Suppressor macrophage treated with lipopolysaccharide for 4 hours (primary cell): ENCODE measurements at places on chromosomes 11 and 22.

DNA sequence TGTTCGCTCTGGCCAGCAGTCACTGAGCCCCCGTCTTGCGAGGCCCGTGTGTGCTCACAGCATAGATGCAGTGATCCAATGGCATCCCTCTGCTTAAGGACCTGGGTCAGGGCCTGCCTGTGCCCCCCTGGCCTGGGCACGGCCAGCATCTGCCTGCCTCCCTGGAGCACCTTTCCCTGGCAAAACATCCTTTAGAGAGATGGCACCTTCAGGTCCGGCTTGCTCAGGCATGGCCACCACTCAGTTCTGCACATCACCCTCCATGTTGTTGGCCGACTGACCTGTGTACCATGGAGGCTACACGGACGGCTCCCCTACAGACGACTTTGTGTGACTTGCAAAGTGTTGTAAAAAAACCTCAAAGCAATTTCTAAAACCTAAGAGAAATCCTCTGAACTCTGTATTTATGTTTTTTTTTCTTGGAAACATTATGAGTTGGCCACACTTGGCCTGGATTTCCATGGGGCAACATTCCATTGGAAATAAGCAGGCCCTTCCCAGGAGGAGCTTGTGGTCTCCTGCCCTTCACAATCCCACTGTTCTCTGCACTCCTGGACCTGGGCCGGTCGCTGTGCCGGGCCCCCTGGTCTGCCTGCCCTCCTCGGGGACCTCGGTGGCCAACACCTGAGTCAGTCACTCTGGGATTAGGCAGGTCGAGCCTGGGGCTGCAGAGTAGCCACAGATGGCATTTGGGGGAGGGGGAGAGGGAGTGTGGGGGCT is 592.4 kb downstream of the TBC1D22A start:
- DNase-seq, result no peak

DNA sequence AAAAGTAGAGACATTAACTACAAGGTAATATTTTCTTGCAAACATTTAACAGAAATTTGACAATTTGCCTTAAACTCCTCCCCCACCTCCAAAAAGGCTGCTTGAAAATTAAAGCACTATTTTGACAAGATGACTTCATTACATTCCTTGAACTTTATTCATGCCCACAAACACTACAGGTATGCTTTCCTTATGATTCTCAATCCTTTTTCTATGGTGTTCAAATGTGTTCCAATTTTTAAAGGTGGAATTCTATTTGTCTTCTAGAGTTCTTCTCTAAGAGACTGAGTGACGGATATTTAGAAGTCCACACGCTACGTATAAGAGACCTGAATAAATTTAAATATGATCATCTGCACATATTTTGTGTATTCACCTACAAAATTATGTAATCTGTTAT is 69.4 kb downstream of the MRTFA start:
- DNase-seq, result no peak

- DNase-seq, result no peak
Observed at GRCh38 chr11:87394924-87395323, 357.2 kb downstream of the TMEM135 start.

- DNase-seq, result no peak
Observed at GRCh38 chr11:115263799-115264656, 240.2 kb downstream of the CADM1 start.

- no peak for DNase-seq
Observed at GRCh38 chr11:134340354-134340964, 8.7 kb downstream of the GLB1L2 start.

DNA sequence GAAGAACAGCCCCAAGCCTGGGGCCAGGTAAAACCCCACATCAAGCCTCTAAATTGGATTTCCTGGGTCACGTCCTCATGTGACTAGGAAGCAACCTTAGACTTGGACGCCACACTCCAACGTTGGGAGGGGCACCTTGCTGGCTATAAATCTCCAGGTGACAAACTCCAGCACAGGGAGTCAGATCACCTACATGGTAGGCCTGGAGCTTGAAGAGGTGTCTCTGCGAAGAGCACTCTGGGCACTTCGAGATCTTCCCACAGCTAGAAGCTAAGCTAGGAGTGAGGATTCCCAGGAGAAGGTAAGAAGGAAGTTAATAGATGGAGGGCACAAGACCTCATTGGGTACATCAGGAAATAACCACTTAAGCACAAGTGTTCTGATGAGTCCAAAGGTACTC is 77.1 kb upstream of the GNAZ start:
- DNase-seq, result no peak

DNA sequence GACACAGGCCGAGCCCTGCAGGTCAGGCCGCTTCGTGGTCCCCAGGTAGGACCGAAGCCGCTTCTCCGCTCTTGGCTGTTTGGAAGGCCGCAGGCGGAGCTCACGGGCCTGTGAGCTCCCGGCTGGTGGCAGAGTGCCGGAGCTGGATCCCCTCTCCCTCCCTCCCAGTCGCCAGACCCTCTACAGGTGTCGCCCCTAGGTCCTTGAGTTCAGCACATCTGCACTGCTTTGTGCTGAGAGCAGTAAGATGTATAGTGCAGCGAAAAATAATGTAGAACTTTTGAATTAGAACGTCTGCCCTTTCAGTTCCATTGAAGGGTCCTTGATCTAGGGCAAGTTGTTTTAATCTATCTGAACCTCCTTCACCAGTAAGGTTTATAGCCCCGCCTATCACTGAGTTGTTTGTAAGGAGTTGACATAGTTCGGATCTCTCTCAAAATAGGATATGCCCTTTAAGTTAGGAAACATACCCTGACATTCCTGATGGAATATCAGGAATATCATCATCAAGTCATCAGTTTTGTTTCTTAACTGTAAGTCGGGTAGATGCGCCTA is 419 bp downstream of the ANKRD49 start:
- DNase-seq, result peak; percentile 8

- no peak for DNase-seq
Observed at GRCh38 chr11:114297806-114298709, 1.9 kb downstream of the NNMT start.

DNA sequence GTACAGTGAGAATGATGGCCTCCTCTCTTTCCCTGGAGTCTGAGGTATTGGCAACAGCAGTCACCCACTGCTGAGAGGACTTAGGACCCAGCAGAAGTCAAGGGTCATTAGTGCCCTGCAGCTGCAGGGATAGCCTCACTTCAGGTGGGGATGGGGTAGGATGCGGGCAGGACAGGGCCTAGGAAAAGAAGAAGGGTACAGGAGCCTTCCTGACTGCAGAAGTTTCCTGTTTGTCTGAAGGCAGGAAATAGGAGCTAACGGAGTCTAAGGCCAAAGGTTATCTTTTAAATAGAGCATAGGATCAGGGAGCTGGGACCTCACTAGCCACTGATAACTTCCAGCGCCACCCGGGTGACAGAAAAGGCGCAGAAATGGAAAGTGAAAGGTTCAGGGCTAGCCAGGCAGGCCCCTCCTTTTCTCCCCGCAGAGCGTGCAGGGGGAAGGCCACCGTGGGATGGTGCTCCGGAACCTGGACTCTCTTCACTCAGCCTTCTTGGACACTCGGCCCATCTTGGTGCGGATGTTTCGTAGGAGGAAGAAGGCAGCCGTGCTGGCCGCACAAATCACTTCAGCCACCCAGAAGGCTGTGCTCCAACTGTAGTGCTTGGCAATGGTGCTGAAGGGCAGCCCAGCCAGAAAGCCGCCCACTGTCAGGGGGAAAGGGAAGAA is 6.0 kb downstream of the TRAPPC4 start:
- no peak for DNase-seq

- no peak for DNase-seq
Observed at GRCh38 chr11:1048375-1049070, 12.0 kb upstream of the MUC6 start.

- DNase-seq, result no peak
Observed at GRCh38 chr11:34978236-34979191, 62.1 kb downstream of the PDHX start.

DNA sequence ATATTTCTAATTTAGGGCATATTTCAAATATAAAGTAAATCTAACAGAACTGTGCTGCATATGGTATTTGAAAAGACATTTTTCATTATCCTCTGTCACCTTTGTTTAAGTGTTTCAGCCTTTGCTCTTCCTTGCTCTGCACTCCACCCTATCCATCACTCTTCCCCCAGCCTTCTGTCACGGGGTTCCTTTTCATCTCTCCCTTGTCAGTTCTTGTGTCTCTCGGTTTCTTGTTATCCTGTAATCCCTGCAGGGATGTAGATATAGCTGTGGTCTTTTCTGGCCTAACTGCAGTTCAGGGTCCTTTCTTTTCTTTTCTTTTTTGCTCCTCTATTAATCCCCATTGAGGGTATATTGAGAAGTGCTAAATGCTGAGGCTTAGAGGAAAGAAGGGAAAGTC is 261.9 kb downstream of the DCDC1 start:
- no peak for DNase-seq

- no peak for DNase-seq
Observed at GRCh38 chr22:26735019-26735409, 77.6 kb downstream of the MIAT start.

DNA sequence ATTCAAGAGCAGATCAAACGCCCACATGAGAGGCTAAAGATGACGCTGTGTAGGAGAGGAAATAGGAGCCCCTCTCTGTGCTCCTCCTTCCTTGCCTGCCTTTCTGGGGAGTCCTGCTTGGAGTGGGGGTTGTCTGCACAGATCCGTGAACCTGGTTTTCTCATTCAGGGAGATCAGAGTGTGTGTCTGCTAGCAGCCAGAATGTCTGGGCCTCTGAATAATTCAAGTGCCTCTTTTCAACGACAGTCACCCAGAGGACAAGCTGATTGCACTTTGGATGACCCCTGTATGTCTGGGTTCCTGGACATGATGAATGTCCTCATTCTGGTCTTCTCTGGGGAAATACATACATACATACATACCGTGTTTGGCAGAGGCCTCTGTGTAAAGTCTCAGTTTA is 592.5 kb upstream of the B3GAT1 start:
- no peak for DNase-seq

DNA sequence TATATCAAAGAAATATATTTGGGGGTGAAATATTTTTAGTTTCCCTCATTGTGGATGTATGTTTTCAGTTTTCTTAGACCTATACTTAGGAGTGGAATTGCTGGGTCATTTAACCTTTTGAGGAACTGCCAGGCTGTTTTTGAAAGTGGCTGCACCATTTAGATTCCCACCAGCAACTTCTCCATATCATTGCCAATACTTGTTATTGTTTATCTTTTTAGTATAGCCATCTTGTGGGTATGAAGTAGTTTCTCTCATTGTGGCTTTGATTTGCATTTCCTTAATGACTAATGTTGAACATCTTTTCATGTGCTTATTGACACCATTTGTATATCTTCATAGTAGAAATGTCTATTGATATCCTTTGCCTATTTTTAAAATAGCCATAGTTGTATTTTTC is 62.1 kb upstream of the B3GNT6 start:
- DNase-seq, result no peak

DNA sequence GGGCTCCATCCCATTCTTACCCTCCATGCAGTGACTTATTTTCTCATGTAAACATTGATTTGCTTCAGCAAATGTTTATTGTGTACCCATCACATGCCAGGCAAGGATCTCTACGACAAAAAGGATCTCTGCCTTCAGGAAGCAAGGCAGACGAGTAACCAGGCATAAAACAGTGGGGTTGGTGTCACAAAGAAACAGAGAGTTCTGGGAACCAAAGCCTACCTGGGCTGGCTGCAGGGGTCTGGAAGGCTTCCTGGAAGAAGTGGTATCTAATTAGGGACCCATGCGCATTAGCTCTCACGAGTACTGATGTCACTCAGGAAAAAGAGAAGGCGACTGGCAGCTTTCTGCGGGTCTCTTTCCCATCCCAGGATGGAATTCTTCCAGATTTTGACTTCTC is 44.5 kb downstream of the KIAA1671 start:
- DNase-seq, result no peak

GRCh38 chr22:43926349-43926710 is 2.7 kb downstream of the PNPLA3 start:
- no peak for DNase-seq

DNA sequence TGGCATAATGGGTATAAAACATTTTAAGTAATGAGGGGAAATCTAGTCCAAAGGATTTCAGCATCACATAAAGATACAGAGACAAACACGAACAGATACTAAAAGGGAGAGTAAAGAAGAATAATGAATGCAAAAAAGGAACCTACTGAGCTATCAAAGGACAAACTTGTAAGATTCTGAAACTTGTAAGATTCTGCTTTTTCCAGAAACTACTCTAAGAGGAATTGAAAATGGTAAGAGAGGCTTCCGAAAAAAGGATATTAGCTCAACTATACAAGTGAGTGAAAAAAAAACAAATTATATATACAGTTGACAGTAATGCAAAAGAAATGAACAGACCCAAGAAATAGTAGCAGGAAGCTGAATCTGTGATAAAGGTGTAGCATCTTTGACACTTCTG is 37.7 kb downstream of the POLD3 start:
- DNase-seq, result peak; percentile 62

DNA sequence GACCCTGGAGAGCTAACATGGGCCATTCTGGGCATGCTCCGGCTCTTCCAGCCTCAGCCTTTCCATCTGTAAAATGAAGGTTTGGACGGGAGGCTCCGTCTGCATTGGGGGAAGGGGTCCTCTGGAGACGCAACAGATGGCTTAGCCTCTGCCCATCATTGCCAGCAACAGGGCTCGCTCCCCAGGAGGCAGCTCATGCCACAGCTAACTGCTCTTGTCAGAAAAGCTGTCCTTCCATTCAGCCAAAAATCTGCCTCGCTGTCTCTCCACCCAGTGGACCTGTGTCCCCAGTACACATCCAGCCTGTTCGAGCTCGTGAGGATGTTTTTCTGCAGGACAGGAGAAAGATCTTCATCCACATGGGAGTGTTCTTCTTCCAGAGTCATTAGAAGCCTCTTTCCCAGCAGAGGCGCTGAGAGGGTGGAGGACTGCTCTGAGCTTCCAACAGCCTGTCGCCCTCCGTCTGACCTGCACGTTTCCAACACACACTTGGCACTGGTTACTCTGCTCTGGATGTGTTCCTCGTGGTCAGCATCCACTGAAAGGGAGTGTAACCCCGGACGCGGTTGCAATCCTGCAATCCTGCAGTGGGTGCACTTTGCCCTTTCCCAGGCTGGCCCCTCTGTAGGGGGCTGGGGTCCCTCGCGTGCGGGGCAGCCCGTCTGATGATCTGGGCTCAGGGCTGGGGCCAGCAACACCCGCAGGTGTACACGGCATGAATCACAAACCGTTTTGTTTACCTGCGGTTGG is 1340.9 kb downstream of the TBC1D22A start:
- DNase-seq, result no peak

DNA sequence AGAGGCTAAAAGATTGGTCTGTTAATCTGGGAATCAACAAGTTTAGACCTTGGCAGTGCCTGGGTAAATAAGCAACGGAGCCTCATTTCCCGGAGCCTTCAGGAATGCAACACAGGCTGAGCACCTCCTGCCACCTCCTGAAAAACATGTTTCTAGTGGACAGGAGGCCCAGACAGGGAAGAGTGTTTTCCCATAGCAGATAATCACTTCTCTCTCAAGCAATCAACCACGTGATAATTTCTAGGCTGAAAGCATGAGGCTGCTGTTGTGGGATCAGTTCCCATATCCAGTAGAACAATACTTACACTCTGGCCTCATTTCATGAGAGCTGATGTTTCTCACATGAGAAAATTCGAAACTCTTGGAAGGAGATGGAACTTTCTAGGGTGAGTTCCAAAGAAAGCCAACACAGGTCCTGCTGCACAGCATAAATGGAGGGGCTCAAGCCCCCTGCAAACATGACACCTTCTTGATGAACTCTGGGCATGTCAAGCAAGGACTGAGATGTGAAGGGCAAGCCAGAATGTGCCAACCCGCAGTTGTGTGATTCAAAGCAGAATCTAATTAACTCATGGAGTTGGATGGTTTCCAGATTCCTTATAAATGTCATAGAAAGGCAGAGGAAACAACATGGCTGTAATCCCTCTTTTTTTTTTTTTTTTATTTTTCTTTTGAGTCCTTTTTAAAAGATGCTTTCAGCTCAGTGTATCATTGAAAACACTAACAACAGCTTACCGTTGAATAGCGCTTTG is 228.5 kb upstream of the SESN3 start:
- DNase-seq, result no peak
